Activated T-cell treated with anti-CD3 and anti-CD28 coated beads for 24 hours (primary cell): ENCODE measurements at places on chromosomes 5 and 9.

DNA sequence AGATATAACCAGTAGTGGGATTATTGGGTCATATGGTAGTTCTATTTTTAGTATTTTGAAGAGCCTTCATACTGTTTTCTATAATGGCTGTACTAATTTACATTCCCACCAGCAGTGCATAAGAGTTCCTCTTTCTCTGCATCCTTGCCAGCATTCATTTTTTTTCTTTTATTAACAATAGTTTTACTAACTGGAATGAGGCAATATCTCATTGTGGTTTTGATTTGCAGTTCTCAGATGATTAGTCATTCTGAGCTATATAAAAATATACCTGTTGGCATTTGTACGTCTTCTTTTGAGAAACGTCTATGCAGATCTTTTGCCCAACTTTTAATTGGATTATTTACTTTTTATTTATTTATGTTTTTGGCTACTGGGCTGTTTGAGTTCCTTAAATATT lies 1579.3 kb upstream of the CDH6 start:
- DNase-seq = no peak

GRCh38 chr5:137051161-137051560 lies 448.0 kb downstream of the SPOCK1 start:
- no peak for DNase-seq

DNA sequence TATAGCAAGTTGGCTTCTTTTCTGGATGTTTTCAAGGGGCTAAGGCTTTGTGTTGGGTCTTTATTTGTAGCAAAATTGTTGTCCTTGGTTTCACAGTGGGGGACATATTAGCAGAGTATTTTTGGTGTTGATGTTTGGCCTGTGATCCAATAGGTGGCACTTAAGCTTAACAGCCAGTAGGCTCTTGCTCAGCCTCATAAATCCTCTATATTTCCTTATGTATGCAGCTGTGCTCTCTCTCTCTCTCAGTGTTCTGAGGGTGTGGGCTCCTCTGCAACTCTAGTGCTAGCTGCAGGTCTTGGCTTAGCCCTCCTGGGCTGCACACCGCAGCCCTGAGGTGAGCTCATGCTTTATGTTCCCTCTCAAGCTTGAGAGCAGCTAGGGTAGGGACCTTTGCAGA lies 195.0 kb upstream of the GHR start:
- DNase-seq = no peak

DNA sequence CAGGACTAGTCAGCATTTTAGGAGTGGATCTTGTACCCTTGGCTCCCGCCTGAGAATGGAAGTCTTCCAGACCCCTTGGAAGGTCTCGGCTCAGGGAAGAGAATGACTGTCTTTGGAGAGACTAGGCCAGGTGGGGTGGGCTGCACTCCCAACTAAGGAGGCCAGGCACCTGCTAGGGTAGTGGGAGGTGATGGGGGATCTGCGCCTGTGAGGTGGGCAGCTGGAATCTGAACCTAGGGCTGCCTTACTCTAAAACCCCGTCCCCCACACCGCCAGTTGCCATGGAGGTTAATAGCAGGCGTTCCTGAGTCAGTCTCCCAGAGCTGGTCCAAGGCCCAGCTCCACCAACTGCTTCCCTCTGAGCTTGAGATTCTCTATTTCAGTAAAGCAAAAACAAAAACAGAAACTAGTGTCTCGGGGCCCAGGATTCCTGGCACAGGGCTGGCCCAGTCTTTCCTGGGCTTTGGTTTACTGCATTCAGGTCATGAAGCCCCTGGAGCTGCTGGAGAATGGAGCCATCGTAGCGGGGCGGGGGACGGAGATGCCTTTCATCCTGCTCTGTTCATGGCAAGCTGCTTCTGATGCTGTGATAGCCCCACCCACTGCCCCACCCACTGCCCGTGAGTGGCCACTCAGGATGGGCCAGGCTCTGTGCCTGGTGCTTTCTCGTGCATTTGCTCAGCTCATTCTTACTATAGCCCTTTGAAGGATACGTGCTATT lies 57.5 kb downstream of the DAB2IP start:
- DNase-seq = no peak

DNA sequence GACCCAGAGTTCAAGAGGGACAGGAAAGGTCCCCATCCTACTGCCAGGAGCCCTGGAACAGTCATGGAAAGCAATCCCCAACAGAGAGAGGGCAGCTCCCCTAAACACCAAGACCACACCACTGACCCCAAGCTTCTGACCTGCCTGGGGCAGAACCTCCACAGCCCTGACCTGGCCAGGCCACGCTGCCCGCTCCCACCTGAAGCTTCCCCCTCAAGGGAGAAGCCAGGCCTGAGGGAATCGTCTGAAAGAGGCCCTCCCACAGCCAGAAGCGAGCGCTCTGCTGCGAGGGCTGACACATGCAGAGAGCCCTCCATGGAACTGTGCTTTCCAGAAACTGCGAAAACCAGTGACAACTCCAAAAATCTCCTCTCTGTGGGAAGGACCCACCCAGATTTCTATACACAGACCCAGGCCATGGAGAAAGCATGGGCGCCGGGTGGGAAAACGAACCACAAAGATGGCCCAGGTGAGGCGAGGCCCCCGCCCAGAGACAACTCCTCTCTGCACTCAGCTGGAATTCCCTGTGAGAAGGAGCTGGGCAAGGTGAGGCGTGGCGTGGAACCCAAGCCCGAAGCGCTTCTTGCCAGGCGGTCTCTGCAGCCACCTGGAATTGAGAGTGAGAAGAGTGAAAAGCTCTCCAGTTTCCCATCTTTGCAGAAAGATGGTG lies 31.6 kb downstream of the CD180 start:
- DNase-seq = no peak

DNA sequence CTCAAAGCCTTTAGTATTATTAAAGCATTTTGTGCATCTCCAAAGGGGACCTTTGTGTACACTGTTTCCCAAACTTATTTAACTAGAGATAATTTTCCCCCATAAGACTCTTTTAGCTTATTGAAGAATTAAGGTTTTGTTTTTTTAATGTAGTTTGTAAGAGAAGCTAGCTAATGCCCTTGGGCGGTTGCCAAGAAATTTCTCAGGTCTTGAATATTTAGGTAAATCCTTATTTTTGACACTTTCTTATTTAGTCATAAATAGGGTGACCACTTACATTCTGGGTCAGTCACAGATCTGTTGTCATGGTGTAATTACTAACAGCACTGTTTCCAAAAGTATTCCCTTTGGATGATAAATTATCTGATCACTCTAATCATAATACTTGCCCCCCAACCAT lies 27.2 kb downstream of the TNFAIP8 start:
- DNase-seq = no peak

DNA sequence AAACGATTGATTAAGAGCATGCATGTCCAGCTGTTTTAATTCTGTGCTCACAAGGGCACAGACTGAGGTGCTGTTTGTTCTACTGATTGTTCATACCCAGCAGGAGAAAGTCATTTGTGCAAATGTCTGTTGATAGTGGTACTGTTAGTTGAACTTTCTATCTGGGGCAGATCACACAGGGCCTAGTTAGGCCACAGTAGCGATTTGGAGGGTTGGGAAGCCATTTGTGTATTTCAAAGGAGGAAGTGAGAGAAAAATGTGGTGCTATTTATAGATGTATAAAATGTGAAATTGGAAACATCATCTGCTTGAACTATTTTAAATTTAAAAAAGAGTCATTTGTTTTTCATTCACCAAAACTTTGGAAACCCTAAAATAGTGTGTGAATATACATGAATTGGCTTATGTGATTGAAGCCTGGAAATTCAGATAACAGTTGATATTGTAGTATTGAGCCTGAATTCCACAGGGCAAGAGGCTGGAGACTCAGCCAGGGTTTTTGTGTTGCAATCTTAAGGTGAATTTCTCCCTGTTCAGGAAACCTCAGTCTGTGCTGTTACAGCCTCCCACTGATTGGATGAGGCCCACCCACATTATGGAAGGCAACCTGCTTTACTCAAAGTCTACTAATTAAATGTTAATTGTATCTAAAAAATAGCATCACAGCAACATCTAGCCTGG lies 162.0 kb upstream of the CDKN2B start:
- no peak for DNase-seq
